ENCODE measurements at places on chromosomes 12 and 14.

DNA sequence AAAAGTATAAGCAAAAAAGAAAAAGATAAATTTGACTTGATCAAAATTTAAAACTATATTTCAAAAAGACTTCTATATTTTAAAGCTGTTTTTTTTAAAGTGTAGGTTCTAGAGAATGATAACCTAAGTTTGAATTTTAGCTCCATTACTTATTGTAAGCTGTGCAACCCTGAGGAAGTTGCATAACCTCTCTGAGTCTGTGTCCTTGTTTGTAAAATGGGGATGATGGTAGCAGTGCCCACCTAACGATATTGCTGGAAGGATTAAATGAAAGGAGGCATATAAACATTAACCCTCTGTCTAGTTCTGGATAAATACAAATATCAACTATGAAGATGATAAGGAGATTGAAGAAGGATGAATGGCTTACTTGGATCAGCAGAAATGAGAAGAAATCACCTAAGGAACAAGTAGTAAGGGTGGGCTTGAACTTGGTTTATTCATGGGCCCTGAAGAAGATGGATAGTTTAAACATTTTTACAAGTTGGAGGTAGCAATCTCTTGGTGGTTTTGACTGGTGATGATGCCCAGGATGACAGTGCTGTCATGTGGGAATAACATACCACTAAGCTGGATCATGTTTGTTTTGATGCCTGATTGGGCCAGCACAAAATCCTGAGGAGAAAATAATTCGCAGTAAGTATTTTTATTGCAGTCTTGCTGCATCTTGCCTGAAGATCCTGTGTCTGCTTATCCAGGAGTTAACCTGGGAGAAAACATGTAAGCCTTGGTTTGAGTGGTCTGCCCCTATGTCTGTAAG, 35.0 kb downstream of the TXNRD1 start:
- no peak for DNase-seq

DNA sequence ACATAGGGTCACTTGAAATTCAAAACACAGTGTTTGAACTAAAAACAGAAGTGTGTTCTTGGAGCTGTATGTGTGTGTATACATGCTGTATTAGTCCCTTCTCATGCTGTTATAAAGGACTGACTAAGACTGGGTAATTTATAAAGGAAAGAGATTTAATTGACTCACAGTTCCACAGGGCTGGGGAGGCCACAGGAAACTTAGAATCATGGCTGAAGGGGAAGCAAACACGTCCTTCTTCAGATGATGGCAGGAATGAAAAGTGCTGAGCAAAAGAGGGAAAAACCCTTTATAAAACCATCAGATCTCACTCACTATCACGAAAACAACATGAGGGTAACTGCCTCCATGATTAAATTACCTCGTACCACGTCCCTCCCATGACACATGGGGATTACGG, 224.1 kb downstream of the BCAT1 start:
- DNase-seq: no peak

DNA sequence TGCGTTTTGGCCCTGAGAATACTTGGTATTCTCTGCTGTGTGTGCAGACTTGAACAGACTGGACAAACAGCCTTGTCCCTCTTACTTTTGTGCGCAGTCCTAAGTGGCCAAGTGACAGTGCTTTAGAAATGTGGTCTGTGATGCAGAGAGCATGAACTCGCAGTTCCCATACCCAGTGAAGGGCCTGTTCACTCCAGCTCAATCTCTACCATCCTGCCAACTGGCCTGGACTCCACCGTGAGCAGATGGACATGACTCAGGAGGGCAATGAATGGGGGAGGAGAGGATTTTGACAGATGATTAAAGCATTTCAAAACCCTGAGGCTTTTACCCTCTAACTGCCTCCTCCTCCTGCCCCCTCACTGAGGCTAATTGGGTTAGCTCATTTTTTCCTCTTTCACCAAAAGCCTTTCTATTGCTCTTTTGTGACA, 62.5 kb upstream of the PYGL start:
- no peak for DNase-seq

DNA sequence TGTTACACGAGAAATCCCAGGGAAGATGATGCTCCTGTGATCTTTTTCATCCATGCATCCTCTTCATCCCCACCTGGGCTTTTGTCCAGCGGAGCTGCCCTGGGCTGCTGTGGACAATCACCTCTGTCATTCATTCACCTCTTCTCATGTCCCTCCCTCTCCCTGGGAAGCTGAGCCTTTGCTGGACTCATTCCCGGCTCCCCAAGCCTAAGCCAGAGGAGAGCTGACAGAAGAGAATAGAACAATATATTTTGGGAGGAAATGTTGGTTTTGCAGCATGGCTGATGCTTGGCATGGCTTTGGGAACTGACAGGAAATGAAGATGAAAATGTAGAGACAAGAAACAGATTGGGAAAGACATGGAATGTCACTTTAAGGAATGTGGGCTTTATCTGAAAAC, 177.4 kb downstream of the DICER1 start:
- no peak for DNase-seq

GRCh38 chr14:55092341-55092740, 36.7 kb upstream of the LGALS3 start:
- DNase-seq: no peak

DNA sequence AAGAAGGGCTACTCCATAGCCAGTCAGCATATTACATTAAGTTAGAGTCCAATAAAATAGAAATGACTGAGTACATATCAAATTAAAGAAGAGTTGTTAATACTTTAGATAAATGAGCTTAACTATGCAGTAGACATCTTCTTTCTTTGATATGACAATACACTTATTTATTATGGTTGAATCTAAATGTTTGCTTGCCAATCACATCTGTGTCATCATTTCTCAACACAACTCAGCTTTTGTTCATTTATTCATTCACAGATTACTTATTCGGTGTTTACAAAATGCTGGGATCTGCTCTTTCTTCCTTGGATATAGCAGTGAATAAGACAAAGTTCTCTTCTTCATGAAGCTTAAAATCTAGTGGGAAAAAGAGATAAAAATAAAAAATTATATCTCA, 614.6 kb upstream of the ATP2B1 start:
- no peak for DNase-seq

- no peak for DNase-seq
Measured at GRCh38 chr14:31934767-31935266, 142.3 kb upstream of the ARHGAP5 start.

DNA sequence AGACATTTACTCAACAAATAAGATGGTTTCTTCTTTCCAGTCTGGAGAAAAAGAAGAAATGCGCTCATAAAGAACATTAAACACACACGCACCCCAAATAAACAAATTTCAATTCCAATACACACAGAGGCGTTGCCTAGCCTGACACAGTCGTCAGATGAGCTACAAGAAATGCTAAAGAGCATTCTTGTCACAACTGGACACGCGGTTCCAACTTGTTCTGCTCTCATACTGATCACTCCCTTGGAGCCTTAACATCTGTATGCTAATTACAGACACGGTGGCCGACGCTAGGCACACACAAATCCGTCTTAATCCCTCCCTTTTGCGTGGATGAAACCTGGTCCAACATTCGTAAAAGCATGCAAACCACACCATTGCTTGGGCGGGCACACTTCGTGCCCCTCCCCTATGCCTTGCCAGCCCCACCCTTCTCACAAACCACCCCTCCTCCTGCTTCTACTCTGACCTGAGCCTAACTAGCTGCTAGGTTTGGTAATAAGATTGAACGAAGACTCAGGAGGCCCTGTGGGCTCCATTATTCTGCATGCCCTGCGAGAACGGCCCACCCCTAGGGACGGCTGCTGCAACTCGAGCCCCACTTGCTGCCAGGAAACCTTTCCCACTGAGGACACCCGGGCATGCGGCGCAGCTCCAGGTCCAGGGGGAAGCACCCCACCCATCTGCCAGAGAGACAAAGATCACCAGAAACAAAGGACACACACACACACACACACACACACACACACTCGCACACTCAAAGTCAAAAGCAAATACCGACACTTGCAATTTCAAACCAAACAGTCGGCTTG, 1.2 kb downstream of the KCNK10 start:
- DNase-seq: no peak
